ENCODE measurements at places on chromosomes 3 and 15.

GRCh38 chr3:69439643-69440270 lies 53.9 kb upstream of the FRMD4B start:
- no peak for DNase-seq

GRCh38 chr3:48467110-48467454 lies 20.5 kb downstream of the ATRIP start:
- no peak for DNase-seq

- DNase-seq, result no peak
Measured at GRCh38 chr3:119550192-119550910, 9.1 kb downstream of the CD80 start.

DNA sequence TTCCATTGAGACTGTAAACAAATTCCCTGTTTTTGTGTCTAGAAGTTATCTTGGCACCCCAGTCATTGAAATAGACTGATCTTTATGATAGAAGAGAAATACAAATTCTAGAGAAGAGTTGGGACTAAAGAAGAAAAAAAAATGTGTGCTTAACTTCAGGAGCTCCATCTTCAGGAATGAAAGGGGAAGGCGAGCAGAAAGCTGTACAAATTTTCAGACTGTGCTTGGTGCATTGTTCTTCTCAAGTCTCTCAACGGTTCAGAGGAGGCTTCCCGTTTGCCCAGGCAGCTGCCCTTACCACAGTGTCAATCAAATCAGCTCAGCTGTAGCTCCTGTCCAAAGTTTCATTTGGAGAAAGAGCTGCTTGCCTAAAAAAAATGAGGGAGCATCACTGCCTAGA lies 41.7 kb downstream of the OXSM start:
- no peak for DNase-seq

- no peak for DNase-seq
Measured at GRCh38 chr3:46479696-46480095, 15.0 kb upstream of the LTF start.

- no peak for DNase-seq
Measured at GRCh38 chr15:67593562-67593961, 51.1 kb downstream of the MAP2K5 start.

DNA sequence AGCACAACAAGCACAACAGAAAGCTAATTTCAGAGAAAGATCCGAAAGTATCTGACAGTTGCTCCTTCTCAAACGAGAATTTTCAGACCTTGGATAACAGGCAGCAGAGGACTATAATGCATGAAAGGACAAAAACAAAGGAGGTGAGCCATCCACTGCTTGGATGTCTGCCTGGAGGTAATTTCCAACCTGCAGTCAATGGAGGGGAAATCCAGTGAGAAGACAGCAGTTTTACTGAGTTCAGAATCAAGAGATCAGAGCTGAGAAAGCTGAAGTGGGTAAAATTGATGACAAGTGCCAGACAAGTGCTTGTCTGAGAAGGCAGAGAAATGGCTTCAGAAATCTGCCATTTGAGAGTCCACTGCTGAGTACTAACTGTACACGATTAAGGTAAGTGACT lies 22.1 kb downstream of the UBE3A start:
- no peak for DNase-seq

DNA sequence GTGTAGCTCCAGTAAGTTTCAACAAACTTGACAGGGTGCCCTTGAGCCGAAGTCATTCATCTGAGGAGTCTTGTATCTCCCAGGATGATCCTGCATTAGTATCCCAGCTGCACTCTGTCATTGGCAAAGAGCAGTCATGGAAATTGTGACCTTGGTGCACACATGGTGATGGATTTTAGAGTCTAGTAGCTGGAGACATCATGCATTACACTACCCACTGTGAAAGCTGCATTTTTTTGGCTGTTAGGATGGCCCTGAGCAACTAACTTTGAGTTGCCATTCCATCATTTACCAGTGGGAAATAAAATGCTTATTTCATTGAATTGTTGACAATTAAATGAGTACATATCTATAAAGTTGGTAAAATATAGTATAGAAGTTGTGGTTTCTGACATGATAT lies 552.6 kb upstream of the CBLB start:
- no peak for DNase-seq

DNA sequence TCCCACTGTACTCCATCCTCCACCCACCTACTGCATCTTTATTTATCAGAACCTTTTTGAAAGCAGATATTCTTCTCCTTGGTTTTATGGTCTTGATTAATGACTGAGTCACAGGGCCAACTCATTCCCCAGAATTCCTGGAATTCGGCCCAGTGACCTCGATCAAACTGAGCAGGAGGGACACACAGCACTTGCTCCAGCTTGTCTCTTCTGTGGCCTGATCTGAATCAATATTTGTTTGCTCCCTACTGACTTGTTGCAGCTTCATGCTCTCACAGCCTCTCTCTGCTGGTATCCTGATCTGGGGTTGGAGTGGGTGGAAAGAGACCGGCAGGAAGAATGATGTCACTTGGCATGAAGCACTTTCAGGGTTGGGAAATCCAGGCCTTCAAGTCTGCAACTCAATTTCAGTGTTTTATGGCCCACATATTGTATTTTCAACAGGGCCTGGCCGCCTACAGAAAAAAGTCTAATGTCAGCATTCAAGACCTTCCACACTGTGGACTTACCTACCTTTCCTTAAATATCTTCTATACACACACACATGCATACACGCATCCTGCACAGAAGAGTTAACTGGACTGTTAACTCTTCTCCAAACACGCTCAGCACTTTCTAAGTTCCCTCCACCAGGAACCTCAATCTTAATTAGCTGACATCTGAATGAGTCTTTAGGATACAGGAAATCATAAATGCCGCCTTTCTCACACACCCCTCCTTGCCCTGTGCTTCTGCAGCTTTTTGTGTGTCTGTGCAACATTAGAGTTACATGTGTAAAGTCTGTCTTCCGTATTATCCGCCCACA lies 4.6 kb downstream of the ANXA2 start:
- DNase-seq, result no peak

DNA sequence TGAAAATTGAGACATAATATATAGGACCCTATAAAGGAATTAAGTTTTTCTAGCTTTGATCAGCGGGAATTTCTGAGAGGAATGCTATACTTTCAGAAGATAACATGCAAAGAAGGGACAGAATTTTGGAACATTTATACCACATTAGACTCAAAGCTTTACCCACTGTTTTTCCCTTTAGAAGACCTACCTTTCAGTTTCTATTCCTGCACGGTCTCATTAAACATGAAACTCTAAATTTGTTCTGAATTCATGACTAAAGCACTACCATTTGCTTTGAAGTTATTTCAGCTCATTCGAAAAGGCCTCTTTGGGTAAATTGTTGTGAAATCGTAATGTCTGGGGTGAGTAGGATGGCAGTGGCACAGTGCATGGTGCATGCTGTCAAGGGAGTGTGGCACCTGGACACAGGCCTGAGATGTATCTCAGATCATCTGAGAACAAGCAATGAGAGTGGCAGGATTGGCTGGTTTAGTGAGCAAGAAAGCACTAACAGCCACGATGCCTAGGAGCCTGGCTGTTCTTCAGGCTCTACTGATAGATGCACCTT lies 42.5 kb downstream of the CHCHD4 start:
- peak; percentile 9 for DNase-seq

DNA sequence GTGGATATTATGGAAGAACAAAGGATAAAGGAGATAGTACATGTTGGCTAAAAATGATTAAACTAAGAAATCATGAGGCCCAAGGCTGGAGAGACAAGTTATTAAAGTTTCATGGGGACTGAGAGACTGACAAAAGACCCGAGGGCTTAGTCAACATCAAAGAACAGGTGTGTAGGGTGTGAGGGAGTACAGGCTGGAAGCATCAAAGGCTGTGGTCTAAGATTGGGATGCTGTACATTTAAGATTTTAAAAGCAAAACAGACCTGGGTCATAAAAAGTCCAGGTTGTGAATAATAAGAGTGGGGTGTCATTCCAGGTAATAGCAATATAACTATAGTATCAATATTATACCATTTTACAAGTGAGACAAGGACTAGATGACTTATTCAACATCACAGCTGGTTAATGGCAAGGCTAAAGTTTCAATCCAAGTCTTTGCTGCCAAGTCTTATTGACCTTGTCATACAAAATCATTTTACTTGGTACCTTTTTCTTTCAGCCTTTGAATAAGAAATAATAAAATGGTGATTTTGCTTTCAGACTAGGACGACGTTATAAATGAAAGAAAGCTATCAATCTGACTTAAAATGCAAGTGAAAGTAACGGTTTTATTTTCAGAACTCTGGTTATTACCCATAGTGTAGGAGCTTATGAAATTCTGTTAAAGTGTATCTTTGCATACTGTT lies 211.6 kb downstream of the TNIK start:
- no peak for DNase-seq

- DNase-seq, result no peak
Measured at GRCh38 chr15:93997071-93997658, 234.2 kb upstream of the MCTP2 start.

DNA sequence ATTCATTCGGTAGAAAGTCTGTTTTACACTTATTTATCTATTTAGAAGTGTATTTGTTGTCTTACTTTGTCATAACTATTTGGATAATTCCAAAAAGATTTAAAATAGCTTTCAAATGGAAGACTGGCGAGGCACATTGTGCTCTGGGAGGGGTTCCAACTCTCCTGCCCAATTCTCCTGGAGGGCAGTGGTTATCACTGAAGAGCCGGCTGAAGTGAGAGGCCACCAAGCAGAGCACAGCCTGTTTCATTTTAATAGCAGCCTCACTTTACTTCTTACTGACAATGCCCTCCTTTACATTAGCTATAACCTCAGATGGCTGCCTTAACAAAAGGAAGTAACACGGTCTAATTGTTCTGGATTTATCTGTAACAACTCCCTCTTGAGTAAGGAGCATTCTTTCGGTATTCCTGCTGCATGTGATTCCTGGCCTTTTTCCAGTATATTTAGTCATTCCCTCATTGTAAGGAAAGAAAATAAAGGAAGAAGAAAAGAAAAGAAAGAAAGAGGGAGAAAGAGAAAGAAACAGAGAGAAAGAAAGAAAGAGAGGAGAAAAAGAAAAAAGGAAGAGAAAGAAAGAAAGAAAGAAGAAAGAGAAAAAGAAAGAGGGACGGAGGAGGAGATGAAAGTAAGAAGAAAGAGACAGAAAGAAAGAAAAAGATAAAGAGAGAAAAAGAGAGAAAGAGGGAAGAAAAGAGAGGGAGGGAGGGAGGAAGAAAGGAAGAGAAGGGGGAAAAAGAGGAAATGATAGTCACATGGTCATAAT lies 339.8 kb upstream of the WNT5A start:
- DNase-seq, result no peak

DNA sequence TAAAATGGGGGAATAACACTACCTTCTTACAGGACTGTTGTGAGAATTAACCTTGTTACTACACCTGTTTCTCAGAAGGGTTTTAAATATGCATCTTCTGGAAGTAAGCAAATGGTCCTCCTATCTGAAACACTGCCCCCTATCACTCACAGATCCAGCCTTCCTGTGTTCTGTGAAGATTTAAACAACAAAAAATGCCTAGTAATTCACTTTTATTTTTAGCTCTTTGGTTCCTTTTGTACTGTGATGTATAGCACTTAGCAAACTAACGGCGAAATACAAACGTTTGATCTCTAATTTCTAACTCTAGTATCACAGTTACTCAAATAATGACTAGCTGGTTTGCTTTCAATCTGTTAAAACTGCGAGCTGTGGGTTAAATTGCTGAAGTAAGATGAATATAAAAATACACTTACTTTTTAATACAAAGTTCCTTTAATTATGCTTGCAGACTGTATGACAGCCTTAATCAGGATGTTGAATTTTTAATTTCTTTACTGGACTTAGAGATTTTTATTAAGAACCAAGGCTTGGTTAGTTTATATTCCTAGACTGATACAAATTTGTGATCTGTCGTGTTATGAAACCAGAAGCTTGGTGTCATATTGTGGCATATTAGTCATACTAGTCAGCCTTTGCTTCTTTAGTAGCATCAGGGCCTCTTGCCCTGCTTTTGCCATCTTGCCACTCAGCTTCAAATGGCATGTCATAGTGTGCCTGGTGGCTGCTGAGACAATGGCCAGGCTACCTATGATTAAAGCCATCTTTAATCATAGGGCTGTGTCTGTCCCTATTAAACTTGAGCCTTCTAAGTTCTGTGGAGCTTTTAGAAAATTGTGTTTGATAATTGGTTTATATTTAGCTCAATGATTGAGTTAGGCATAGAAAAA lies 9.2 kb downstream of the EIF3J start:
- peak; percentile 20 for DNase-seq

GRCh38 chr15:76062286-76062685 lies 2.5 kb downstream of the TMEM266 start:
- DNase-seq, result no peak

Measured in stimulated activated CD4-positive, alpha-beta T cell treated with anti-CD3 and anti-CD28 coated beads, Interleukin-4, amount 100 ng/mL, for 4 hours (primary cell).